ENCODE measurements at places on chromosomes 4 and X.

- no peak for DNase-seq
Measured at GRCh38 chr4:101183221-101183620, 164.1 kb downstream of the PPP3CA start.

DNA sequence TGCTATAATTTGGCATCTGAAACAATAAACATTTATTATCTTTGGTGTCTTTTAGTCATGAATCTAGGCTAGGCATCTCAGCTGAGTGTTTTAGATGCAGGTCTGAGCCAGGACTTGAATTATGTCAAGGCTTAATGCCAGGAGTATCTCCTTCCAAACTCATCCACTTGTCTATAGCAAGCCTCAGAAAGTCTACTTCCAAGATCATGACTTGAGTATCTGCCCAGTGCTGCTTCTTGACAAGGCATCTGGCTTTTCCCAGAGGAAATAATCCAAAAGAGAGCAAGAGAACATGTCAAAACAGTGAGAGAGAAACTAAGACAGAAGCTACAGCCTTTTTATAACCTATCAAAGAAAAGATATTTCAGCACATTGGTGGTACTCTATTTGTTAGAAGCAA lies 1052.1 kb upstream of the PCDH10 start:
- DNase-seq, result no peak

DNA sequence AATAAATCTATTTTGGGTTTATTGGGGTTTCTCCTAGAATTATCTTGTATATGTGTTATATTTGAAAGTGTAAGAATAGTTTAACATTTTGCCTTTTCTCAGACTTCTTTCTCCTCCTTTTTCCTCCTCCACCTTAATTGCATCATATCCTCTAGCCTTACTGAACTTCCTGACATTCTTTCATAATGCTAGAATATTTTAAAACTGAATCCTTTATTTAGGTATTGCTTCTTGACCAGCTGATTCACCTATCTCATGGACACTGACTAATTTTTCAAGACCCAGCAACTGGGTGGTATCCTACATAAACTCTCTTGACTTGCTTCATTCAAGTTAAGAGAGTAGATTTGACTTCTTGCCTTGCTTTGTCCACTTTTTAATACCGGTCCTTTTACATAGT lies 1508.9 kb downstream of the STIM2 start:
- peak; percentile 40 for DNase-seq

- DNase-seq, result peak; percentile 29
Measured at GRCh38 chr4:15361529-15361928, 66.3 kb upstream of the C1QTNF7 start.

DNA sequence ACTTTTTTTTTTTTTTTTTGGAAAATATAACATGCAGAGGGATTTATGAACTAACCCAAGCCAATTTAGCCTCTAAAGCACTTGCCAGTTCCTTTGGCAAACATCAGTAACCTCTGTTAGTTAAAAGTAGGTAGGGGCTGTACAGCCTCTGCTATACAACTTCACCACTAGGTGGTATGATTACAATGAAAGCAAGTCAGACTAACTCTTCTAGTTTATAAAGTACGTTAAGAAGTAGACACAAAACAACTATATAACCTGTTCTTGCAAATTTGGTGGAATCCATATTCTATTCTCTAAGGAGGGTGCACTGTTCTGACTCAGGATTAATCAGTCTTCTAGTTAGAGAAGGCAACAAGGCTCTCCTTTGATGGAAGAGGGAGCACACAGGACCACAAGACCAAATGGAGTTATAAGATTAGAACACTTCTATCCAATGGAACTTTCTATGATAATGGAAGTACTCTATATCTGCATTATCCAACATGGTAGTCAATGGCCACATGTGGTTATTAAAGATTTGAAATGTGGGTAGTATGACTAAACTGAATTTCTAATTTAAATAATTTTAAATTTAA lies 12.8 kb downstream of the AIMP1 start:
- peak; percentile 69 for DNase-seq

- no peak for DNase-seq
Measured at GRCh38 chrX:26160301-26160700, at the start of gene MAGEB6B. MAGEB6B (plus strand) TSS chrX:26160601; CDS start chrX:26160601, 0 bp downstream.

- no peak for DNase-seq
Measured at GRCh38 chr4:152456609-152457008, 79.3 kb downstream of the FBXW7 start.

DNA sequence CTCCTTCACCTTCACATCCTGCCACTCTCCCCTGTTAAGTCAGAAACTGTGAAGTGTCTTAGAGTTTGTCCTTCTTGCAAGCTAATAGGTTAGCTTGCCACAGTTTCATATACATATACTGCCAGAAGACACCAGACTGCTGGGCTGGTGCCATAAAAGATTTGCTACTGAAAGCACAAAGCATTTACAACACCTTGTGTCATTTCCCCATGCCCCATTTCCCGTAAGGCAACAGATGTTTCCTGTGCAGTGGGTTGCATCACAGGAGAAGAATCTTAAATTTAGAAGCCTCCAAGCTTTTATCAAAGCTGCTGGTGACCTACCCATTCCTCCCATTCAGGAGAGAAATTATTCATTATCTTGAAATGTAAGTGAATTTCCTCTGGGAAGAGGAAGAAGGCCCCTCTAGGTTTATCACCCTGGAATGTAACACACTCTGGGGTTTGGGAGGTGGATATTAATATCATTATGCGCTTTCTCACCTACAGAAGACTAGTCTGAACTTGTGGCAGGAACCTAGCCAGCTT lies 34.5 kb upstream of the RAB33B start:
- peak; percentile 89 for DNase-seq

GRCh38 chrX:48278958-48279357 lies 23.8 kb downstream of the SSX1 start:
- peak; percentile 0 for DNase-seq

GRCh38 chrX:65591206-65591605 lies 56.6 kb upstream of the LAS1L start:
- no peak for DNase-seq

GRCh38 chr4:146059865-146060264 lies 115.7 kb upstream of the LSM6 start:
- no peak for DNase-seq

GRCh38 chrX:12891171-12891570 lies 15.2 kb upstream of the TLR8 start:
- DNase-seq, result no peak

DNA sequence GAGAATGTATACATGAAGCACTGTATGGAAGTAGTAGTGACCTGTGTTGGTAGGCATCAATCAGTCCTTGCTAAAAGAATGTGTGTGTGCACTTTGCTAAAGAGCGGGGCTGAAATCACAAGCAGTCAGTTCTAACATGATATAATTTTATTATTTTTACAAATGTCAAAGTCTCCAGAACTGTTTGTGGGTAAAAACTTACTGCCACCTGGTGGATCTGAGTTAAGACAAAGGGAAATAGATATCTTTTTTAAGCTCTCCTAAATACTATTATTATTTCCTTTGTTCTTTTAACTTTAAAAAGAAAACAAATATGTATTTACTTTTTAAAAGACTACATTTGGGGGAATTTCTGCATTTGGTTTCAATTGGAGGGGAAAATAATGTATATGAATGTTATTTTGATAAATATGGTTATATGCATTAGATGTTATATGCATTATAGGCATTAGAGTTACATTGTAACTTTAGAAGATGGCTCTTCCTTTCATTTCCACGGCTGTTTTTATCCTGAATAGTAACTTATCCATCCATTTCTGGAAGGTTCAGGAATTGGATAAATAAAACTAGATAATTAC lies 7.8 kb upstream of the CLOCK start:
- DNase-seq, result peak; percentile 69

GRCh38 chr4:169203891-169204290 lies 66.9 kb downstream of the SH3RF1 start:
- no peak for DNase-seq

GRCh38 chr4:27046851-27047250 lies 186.2 kb downstream of the STIM2 start:
- no peak for DNase-seq
